Activated CD4-positive, alpha-beta T cell treated with anti-CD3 and anti-CD28 coated beads for 24 hours (primary cell): ENCODE measurements at places on chromosomes 2 and 18.

DNA sequence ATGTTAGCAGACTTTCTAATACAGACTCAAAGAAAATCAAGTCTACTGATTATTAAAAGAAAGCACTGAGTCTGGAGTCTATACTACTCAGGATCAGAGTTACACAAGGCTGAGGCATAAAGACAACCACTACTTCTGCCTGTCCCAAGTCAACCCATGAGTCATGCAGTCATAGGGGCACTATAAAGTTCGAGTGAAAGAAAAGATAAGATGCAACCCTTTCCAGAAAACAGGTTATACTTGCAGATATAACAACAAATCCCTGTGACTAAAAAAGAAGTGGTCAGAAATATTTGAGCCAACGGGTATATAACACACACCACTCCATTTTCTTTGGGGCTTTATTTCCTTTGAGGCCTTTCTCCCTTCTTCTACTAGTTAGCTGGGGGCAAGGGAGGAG lies 18.6 kb upstream of the SCRN3 start:
- no peak for DNase-seq

- no peak for DNase-seq
These were observed 150.1 kb upstream of the LRRTM1 start for GRCh38 chr2:80454628-80455027.

DNA sequence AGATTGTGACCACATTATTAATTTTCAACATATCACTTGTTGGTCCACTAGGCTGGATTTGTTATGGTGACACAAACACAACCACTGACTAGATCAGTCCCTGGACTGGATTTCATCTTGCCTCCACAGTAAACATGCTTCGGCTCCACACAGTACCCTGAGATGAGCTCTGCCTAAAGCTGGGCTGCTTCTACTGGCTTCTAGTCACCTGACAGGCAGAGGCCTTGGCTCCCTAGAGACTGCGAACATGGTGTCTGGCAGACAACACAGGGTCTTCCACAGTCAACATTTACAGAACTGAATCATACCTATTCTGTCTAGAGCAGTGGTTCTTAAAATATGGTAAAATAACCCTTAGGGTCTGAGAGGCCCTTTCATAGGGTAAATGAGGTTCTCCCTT lies 69.2 kb downstream of the RIT2 start:
- no peak for DNase-seq

- no peak for DNase-seq
These were observed 13.6 kb downstream of the ANKRD29 start for GRCh38 chr18:23648940-23649607.

- DNase-seq = no peak
These were observed 85.5 kb upstream of the ITPRID2 start for GRCh38 chr2:181806039-181806392.

GRCh38 chr2:26772064-26773001 lies 8.2 kb downstream of the SLC35F6 start:
- DNase-seq = no peak

DNA sequence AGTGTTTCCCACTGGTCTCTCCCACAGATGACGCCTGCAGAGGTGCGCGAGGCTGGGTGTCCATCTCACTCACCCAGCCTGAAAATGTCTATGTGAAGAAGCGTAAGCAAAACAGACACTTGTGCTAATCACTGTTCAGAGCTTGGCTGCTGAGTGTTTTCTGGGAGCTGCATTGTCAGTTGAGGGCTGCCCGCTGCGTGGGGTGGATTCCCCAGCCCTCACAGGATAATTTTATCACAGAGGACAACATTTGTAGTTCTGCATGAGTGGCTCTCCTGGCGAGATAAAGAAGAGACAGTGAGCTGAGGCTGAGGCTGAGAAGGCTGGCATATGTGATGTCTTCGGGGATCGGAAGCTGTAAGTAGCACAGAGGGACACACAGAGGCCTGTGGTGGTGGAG lies 16.2 kb upstream of the CAPN13 start:
- no peak for DNase-seq

GRCh38 chr2:54015798-54016699 lies 45.3 kb upstream of the PSME4 start:
- no peak for DNase-seq
